OCI-LY7 (cell line): ENCODE measurements at places on chromosomes 16 and 17. TPM values are rescaled to one million over a fixed set of nuclear protein-coding genes. Genes with fewer than 3 reads are reported as not detected.

Gene TMEM238L
- total RNA-seq, result not detected in 2 replicates

DNA sequence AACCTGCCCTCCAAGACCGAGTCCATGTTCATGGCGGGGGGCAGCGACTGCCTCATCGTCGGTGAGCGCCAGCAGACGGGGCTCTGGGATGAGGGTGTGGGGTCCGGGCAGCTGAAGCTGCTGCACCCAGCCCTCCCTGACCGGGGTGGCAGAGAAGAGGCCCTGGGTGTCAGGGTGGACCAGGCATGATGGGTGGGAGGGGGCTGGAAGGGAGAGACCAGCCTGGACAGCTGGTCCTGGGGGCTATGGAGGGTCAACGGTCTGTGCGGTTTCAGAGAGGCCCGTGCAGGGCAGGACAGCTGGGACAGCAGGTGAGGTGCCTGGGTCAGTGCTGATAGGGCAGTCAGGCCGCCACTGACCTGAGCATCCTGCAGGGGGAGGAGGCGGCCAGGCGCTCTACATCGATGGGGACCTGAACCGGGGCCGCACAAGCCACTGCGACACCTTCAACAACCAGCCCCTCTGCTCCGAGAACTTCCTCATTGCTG lies 13.3 kb upstream of the ATP6V0C start:
- DNase-seq, result no peak

Gene EPX
- not detected in 2 replicates for total RNA-seq

Gene KRTAP4-6
- not detected in 2 replicates for total RNA-seq

GRCh38 chr17:860805-861204 lies 78.7 kb downstream of the MRM3 start:
- no peak for DNase-seq

Gene CEP20
- 62.8 and 75.6 TPM in 2 replicates for total RNA-seq

Gene LYRM1
- 23.3 and 24.0 TPM in 2 replicates for total RNA-seq

DNA sequence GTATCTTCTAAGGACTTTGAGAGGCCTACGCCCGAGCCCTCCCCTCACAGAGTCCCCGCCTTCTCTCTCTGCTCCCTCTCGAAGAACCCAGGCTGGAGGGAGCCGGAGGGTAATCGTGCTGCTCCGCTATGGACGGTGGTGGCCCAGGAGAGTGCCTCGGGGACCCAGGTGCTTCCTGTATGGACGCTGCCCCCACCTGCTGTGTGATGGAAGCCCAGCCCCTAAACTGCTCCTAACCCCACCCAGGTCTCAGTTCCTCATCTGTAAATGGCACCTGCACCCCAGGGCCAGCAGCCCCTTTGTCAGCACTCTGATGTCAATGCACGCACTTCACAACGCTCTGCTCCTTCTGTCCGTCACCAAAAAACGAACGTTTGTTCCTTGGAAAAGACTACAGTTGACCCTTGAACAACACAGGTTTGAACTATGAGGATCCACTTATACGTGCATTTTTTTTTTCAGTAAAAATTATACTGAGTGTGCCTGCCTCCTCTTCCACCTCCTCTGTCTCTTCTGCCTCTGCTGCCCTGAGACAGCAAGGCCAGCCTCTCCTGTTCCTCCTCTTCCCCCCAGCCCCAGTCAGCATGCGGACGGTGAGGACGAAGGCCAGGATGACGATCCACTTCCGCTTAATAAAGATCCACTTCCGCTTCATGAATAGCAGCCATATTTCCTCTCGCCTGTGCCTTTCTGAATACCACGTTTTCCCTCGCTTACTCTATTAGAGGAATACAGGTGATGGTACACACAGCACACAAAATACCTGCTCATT lies 118.3 kb downstream of the BANP start:
- peak; percentile 98 for DNase-seq

- no peak for DNase-seq
Observed at GRCh38 chr17:57708410-57708809, 36.7 kb downstream of the CCDC182 start.

Gene ASPSCR1
- total RNA-seq, result 77.8 and 81.8 TPM in 2 replicates

GRCh38 chr17:77622647-77623046 lies 335.9 kb upstream of the TNRC6C start:
- no peak for DNase-seq

DNA sequence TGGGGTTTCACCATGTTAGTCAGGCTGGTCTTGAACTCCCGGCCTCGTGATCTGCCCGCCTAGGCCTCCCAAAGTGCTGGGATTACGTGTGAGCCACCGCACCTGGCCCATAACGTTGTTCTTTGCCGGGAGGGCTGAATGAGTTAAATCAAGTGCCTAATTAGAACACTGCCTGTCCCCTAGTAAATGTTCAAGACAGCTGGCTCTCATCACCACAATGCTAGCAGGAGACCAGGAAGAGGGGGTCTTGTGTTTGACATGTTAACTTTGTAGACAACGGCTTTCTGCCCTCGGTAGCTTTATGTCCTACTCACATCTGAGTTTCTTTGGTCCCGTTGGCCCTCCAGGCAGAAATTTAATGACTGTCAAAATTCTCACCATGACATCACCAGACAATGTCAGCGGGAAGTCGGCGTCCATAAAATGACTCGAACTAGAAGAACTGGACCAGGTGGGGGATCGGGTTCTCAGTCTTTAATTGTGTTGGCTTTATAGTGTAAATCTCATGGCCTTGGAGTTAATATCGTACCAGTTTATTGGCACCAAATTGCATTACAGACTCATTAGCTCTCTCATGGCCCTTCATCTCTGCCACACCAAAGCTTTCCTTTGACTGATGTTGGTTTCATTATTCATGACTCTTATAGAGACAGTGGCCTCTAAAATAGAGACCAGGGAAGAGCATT lies 11.4 kb upstream of the ITPRIPL2 start:
- DNase-seq, result no peak

DNA sequence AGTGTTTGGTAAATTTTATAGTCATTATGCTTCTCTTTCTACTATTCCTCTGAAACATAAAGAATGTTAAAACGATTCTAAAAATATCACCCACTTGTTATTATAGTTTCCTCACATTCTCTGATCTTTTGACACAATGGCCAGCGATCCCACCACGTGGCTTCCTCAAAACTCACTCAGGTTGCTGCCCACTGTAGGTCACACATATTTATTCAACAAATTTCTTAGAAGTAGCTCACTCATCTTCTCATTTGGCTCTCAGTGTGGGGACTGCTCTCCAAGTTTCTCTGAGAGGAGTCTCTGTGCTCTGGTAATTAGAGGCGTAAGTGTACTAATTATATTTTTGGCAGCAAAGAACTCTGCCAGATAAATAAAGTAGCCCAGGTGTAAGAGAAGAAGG lies 465.4 kb downstream of the CDH11 start:
- DNase-seq, result no peak

DNA sequence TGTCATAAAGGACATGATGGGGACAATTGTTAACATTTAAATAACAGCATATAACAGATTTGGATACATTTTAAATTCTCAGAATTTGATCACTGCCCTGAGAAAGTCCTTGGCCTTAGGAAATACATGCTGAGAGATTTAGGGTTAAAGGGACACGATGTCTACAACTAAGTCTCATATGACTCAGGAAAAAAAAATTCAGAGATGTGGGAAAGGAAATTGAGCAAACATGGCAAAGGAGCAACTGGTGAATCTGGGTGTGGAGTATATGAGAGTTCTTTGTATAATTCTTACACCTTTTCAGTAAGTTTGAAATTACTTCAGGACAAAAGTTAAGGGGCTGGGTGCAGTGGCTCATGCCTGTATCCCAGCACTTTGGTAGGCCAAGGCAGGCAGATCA lies 18.2 kb downstream of the MPP3 start:
- no peak for DNase-seq

DNA sequence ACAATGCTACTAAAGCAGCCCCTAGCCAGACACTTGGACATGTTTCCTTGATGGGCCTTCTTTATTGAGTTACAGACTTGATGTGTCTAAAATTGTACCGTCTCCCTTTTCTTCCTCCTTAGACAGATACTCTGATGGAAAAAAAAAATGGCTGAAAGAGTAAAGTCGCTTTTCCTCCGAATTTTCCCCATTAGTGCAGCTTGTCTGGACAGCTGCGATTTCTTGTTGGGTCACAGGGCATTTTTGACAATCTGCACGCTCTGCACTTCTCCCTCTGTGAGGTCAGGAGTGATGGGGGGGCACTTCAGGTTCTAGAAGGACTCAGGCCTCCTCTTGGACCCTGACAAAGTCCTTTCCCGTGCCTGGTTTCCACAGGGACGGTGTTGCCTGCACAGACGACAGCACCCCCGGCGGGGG lies 968 bp upstream of the PRKAR1A start:
- DNase-seq, result no peak

DNA sequence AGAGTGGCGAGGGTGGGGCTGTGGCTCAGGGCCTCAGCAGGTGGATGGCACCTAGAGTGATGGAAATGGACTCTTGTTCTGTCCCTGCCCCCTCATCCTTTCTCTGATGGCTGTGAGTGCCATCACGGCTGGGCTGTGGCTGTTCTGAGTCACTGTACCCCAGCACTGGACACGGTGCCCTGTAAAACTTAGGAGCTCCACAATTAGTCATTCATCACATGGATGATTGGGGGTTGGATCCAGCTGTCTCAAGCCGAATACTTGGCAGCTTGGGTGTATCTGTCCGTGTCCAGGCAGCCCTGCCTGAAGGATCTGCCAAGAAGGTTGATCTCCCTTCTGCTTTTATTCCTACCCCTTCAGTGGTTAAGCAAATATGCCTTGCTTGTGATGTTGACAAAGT lies 295.5 kb upstream of the EEF2KMT start:
- DNase-seq, result no peak

Gene FN3K
- 31.2 and 32.3 TPM in 2 replicates for total RNA-seq

DNA sequence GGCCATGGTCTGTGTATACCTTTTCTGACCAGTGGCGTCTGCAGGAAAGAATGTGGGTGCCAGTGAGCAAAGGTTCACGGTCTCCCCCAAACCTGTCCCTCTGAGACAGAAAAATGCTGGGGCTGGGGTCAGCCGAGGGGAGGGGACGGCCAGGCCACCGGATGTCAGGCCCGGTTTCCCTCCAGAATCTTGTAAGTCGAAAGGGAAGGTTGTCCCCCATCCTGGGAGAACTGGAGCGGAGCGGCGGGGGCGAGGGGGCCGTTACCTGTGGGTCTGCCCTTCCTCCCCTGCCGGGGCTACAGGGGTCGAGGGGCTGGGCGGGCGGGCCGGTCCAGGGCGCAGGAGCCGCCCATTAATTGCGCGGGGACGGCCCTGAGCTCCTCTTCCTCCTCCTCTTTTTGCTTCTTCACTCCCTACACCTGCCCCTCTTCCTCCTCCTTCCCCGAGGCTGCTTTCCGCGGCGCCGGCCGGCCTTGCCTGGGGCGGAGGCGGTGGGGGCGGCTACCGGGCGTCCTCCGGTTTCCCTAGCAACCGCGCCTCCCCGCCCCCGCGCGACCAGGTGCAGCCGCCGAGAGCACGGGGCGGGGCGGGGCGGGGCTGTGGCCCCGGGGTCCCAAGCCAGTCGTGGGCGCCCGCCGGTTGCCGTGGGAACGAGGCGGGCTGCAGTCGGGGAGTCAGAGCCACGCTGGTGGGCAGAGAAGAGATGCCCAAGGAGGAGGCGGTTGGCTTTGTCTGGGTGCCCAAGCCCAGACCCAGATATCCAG lies at the start of gene MARCHF10:
Gene MARCHF10 (minus strand): TSS at position 503 of the 764 bp plus-strand sequence. CDS start 6,579 bp downstream, outside the sequence.
- DNase-seq, result peak; percentile 18

Gene KRTAP2-3
- not detected in 2 replicates for total RNA-seq
